ENCODE measurements at places on chromosomes 7 and 10.

GRCh38 chr7:49812534-49812933 lies 39.1 kb downstream of the VWC2 start:
- DNase-seq = no peak

GRCh38 chr10:77685432-77685831 lies 47.8 kb upstream of the KCNMA1 start:
- no peak for DNase-seq

DNA sequence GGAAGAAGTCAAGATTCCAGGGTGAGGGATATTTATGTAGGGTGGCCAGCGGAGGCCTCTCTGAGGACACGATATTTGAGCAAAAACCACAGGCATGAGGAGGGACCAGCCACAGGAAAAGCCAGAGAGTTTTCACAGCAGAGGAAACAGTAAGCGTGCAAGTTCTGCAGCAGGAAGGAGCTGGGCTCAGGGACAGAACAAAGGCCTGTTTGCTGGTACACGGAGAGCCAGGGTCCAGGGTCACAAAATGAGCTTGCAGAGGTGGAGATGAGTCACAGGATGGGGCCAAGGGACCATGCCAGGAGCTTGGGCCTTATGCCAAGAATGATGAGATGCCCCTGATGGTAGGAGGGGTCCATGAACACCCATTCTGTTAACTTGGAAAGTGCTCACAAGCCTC lies 283.5 kb downstream of the PLXNA4 start:
- DNase-seq = no peak

GRCh38 chr7:92634924-92635519 lies 44.8 kb upstream of the FAM133B start:
- DNase-seq = no peak

GRCh38 chr10:128900456-128900855 lies 566.6 kb upstream of the MGMT start:
- DNase-seq = no peak

GRCh38 chr7:27933671-27934565 lies 194.0 kb downstream of the TAX1BP1 start:
- DNase-seq = no peak

GRCh38 chr7:65285906-65286864 lies 87.5 kb upstream of the ZNF92 start:
- DNase-seq = no peak

DNA sequence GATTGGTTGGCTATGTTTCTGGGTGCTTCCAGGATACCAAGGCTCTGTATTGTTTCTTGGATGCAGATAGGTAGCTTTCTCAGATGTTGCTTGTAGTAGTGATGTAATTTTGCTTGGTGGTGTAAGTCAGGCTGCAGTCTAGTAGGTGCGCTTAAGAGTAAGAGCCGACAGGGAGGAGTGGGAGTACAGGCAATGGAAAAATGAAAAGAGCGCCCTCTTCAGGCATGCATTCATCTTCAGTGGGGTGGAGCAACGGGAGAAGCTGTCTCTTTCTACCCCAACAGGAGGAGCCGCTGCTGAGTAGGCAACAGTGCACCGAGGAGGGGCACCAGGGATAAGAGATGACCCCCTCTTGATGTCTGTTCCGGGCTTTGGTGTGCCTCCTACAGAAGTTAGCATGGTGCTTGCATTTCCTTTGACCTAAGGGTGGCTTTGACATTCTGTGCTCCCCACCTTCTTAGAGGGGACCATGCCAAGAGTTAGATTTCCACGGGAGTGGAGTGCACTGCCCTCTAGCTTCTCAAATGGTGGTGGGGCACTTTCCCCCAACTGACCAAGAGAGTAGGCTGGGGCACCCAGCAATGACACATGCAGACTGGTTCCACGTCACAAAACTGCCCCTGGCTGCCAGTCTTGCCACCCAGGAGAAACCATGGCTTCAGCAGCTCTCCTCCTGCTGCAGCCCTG lies 56.1 kb downstream of the ZNF783 start:
- no peak for DNase-seq

DNA sequence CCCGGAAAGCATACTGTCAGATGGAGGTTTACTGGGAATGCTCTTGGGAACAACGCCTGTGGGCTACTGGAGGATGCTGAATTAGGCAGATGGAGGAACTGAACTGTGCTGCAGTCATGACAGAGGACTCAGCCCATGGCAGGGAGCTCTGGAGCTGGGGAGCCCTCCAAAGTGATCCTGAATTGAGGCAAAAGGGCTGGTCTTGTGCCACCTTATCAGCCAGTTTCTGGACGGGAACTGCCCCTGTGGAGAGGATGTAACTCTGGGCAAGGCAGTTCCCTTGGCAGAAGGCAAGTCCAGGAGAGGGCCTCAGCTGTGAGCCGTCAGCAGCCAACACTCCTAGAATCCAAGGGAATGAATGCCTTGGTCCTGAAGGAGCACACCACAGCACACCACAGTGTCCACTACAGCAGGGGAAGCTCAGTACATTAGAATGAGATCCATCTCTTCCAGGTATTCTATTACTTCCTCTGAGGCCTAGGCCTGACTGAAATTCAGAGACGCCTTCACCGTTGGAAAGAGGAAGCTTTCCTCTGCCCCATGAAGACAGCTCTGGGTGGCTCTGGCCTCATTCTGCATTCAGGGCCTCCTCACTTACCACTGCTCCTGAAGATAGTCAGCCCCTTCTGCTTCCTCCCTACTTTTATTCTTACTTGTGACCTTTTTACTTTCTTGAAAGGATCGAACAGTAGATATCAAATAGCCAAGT lies 139.6 kb upstream of the GPR26 start:
- no peak for DNase-seq

GRCh38 chr7:107109955-107110354 lies 58.8 kb upstream of the HBP1 start:
- no peak for DNase-seq

GRCh38 chr7:102261451-102261850 lies 25.2 kb upstream of the SH2B2 start:
- DNase-seq = no peak

DNA sequence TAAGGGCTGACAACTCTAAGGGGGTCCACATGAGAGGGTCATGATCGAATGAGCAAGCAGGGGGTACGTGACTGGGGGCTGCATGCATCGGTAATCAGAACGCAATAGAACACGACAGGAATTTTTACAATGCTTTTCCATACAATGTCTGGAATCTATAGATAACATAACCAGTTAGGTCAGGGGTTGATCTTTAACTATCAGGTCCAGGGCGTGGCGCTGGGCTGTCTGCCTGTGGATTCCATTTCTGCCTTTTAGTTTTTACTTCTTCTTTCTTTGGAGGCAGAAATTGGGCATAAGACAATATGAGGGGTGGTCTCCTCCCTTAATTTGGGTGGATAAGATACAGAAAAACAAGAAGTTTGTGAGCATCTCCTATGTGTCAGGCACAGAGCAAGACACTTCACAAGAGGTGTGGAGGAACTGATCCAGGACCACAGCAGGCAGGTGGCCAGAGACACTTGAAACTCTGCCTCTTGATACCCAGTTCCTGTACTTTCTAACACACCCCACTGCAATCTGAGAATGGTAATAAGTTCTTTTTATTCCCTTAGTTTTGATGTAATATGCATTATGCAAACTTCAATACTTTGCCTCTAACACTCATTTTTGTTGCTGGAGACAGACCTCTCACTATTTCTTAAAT lies 18.0 kb upstream of the MRLN start:
- DNase-seq = no peak

DNA sequence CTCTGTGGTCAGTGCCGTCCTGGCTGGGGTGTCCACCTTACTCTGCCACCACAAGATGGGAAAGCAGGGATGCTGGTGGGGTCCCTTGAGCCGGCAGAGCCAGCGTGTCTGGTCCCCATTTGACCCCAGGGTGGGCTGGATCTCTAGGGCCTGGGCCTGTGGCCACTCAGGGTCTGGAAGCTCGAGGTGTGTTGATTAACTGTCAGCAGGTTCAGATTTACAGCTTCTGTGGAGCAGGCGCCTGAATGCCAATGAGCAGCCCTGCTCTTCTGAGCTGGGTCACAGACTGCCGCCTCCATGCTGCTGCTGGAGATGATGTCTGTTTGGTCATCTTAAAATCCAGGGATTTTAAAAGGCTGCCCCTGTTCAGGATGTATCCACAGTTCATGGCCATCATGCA lies 11.3 kb upstream of the DPYSL4 start:
- DNase-seq = no peak
